ENCODE measurements at places on chromosomes 2 and 18.

DNA sequence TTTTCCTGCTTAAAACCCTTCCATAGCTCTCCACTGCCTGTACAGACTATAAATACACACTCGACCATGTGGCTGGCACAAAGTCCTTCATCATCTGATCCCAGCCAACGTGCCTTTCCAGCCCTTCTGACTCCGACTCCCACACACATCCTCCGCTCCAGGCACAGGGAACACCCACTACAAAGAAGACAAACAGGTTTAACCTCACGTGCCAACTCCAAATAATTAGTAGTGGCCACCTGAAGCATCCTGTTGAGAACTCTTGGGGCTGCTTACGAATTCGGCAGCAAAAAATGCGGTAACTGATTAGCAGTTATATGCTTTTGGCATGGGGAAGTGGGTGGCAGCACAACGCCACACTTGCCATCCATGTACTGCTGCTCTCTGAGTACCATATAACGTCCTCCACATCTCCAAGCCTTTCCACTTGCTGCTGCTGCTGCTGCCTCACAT is 12.1 kb downstream of the SPIRE1 start:
- no peak for DNase-seq

- DNase-seq, result no peak
Observed at GRCh38 chr18:76604935-76605240, 109.8 kb upstream of the ZNF516 start.

DNA sequence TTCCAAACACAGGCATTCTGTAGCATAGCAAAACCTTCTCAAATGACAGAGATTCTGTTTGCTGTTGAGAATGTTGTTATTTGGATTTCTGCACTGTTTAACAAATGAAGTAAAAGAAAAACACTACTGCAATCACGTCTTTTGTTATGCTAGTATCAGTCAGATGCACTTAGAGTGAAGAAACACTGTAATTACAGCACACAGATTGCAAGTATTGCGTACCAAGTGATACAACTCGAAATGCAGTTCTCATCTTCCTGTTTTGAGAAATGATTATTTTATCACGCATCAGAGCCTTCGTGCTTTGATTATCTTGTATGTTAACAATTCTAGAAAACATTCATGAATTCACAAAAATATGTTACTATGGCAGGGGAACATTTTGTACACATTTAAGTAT is 41.8 kb upstream of the KLF11 start:
- no peak for DNase-seq

GRCh38 chr18:26548415-26549262 is at the start of gene KCTD1:
Gene KCTD1 (minus strand): TSS chr18:26548553. CDS start chr18:26548536, 17 bp downstream.
- DNase-seq, result peak; percentile 42

- DNase-seq, result peak; percentile 67
Observed at GRCh38 chr2:219452361-219453317, 18.0 kb downstream of the SPEG start.

- no peak for DNase-seq
Observed at GRCh38 chr2:120852200-120852815, 116.6 kb downstream of the GLI2 start.

DNA sequence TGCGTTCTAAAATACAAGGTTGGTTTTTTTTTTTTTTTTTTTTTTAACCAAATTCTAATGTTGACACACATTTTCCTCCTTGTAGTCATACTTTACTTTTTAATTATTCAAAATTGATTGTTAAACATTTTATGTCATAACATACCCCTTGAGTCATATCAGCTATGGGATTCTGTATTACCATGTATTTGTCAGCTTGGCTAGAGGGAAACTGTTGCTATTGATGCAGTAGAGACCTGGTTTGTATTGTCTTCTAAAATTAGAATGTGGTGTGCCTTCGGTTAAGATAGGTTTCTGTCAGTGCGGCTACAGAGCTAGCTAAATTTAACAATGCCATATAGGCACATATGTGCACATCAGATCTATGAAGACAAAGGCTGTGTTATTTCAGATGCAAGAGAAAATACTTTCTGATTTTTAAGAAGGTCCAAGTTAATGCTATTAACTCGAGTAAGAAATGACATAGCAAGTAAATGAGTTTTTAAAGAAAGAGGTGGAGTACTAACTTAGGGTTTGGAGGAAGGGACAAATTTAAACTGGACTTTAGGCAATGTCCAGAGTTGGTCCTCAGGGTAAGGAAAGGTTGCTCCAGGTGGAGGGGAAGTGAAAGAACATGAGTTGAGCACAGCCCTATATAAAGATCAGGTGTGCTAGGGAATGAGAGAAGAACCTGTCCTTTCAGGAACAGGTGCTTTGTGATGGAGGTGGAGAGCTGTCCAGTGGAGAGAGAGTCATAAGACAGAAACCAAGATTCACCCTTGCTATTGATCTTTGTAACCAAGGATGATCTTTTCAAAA is 152.3 kb downstream of the PRPF40A start:
- DNase-seq, result no peak

DNA sequence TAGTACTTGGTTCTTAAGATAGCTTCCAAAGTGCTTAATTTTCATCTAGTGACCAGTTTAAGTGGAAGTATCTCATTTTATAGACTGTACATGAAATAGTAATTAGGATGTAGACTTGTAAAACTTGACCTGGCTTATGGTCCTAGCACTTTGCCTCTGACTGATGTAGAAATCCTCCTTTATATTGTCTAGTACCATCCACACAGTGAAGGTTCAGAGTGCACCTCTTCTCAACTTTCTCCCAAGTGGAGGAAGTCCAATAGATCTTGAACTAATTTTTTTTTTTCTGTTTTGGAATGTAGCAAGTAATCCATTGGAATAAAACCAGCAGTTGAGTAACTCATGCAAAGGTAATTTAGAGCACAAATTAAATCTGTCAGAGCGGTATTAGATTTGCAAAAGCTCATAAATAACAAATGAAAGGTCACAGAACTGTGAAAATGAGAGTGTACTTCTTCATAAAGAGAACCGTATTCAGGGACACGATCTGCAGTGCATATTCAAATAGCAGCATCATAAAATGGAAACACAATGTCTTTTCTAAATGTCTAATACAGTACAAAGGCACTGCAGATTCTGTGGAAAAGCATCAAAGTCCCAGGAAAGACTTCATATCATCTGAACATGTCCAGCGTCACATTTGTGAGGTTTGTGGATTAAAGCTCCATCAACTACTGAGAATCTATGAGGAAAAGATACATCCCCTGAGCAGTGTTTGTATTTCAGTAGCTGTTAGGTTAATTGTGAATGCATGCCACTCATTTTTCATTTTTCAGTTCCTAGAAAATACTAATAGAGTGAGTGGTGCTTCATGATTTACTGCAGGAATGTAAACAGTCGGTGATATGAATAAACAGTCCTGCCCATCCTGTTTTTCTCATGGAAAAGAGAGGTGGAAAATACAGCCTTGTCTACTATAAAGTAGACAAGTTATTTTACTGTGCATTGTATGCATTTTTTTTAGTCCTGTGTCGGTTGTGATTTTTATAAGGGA is 100.7 kb downstream of the LYPD6 start:
- peak; percentile 3 for DNase-seq

- no peak for DNase-seq
Observed at GRCh38 chr2:10441948-10442347, 6.2 kb downstream of the ODC1 start.

- DNase-seq, result no peak
Observed at GRCh38 chr2:28359222-28360057, 33.2 kb upstream of the FOSL2 start.

GRCh38 chr18:44051026-44051425 is 629.7 kb upstream of the SETBP1 start:
- no peak for DNase-seq

- no peak for DNase-seq
Observed at GRCh38 chr2:141878016-141878415, 252.8 kb downstream of the LRP1B start.

DNA sequence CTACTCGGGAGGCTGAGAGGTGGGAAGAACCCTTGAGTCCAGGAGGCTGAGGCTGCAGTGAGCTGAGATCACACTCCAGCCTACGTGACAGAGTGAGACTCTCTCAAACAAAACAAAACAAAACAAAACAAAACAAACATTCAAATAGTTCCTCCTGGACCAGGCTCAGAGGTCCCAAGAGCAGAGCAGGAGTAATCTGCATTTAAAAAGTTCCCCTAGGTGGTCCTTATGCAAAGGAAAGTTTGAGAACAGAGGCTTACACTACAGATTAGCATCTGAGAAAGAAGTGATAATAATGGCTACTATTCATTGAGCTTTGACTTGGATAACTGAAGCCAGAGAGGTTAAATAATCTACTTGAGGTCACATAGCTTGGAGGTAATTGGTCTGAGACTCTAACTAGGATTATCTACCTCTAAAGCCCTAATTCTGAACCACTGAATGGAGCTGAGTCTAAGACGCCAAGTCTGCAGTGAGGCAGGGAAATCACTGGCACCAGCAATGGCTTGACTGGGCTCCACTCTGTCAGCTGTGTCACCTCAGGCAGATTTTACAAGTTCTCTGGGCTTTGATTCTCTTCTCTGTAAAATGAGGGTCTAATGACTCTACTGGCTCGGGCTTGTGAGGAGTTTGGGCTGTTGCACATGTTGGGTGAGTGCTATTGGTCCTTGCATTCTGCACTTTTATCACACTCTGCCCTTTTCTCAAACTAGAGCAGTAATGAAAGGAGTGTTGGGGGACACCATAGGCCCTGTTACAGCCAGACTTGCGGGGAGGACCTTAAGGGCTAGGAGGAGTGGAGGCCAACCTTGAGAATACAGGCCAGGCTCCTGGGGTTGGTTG is 29.2 kb upstream of the DLX2 start:
- no peak for DNase-seq

DNA sequence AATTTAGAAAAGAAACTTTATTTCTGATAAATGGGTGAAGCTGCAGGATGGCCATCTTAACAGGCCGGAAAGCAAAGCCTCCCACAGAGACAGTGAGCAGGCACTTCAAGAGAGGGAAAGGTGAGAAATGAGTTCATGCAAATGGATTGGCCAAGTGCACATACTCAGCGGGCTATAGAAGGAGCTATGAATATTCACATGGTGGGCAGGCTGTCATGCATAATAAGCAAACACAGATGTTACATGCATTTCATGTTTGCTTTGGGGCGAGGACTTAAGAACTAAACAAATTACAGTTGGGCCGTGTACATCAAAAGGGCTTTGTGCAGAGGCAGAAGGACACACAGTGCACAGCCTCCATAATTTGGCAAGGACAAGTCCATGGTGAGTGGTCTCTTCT is 69.8 kb upstream of the MAL start:
- DNase-seq, result no peak

- DNase-seq, result no peak
Observed at GRCh38 chr2:231296401-231296974, 98.1 kb downstream of the ARMC9 start.

GRCh38 chr2:70243806-70244584 is 4.4 kb downstream of the TIA1 start:
- DNase-seq, result no peak

Data from NCI-H1694 treated with DMSO at 0.1 percent for 48 hours (cell line).